ENCODE measurements at places on chromosomes 5 and 9. TPM values are rescaled to one million over a fixed set of nuclear protein-coding genes. Genes with fewer than 3 reads are reported as not detected.

- DNase-seq, result no peak
These were observed 74.3 kb downstream of the GRAMD2B start for GRCh38 chr5:126497506-126497905.

Gene RAI14
- total RNA-seq, result 9.0 TPM

Gene ARAP3
- total RNA-seq, result 4.1 TPM

- no peak for DNase-seq
These were observed 77.5 kb upstream of the RARS1 start for GRCh38 chr5:168408561-168409305.

DNA sequence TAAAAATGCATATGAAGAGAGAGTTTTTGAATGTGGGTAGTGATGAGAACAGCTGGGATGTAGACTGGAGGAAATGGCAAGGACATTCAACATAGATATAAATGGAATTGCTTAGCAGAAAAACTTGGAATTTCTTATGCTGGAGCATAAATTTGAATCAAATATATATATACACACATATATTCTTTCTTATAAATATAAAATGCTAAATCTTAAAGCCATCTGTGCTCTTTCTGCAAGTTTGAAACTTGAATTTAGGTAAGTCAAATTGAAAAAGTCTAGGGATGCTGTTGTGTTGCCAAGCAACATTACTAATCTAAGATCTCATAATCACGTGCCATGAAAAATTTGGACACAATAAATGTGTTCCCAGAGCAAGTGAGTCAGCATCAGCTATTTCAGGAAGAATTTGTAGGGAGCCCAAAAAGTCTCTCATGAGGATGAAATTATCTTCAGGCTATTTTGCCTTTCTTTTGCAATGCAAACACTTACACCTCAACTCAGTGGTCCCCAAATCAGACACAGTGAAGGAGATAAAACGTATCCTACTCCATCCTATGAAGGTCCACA, 58.4 kb upstream of the ALDH1A1 start:
- DNase-seq, result no peak

Gene IL31RA
- total RNA-seq, result not detected

Gene STX17
- 27.4 TPM for total RNA-seq

DNA sequence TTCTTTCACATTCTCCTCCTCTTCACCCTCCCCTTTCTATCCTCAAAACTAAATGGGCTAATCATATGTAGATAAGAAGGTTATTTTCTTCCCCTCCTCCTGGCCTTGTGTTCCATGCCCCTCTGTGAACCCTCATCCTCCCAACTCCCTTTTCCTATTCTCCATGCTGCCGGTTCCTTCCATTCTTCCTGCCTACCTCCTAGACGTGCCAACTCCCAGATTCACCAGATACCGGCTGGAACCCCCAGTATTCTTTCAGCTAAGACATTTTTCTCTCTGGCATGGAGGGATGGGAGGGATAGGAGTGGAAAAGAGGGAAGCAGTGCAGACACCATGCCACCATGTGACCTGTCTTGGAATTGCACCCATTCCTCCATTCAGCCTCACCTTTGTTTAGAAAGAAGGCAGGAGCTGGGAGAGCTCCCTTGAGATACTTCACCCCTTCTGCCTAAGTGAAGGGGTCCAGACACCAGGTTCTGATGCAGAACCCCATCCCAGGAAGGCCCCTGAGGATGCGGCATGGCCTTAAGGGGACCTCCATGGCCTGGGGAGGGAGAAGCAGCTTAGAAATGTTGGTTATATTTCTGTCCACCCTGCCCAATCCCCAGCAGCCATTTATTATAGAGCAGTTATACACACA, 4.8 kb downstream of the DNAJB5 start:
- DNase-seq, result no peak

DNA sequence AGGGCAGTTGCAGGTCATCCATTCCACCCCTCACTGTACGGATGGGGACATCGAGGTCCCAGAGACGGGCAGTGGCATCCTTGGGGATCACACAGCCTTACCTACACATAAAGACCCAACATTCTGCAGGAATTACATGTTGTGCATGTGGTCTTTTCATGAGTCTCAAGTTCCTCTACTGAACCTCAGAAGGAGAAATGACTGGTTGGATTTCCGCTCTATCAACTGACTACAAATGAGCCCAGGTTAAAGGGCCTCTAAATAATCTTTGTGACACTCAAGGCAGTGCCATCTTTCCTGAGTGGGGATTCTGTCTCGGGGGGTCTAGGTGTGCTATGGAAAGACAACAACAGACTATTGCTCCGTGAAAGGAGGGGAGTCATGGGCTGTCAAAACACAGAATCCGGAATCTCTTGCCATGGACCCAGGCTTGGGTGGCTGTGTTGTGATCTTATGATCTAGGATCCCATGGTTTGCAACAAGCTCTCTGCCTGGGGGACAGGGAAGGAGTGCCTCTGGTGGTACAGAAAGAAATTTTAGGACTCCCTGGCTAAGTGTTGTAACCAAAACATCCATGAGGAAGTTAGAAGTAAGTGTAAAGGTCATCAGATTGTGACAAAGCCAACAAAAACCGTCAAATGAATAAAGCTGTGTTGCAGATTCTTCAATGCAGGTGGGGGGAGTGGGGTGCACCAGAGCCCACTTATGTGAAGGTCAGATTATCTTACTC, 1.9 kb upstream of the SLC31A2 start:
- no peak for DNase-seq

DNA sequence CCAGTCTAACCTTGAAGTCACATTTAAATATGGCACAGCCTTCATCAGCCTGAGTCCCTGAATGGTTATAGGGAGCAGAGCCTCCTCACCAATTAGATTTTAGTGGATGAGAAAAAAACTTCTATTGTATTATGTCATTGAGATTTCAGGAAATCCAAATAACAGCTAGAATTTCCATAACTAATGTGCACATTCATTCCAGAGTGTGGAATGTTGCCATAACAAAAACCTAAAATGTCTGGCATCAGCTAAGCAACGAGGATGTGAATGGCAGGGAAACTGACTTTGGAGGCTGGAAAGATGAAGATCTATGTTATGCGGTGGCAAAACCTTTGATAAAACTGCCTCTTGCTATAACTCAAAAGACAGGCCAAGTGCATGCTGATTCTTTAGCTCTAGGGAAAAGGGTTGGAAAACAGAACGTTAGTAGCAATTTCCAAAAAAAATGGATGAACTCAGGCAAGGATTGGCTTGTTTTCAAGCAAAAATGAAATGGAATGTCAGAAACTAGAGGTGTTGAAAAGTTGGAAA, 91.3 kb upstream of the NFIB start:
- no peak for DNase-seq

Gene CRHBP
- total RNA-seq, result not detected

Gene AHRR
- total RNA-seq, result 26.6 TPM

- no peak for DNase-seq
These were observed 112.4 kb upstream of the ACOT12 start for GRCh38 chr5:81506378-81506777.

DNA sequence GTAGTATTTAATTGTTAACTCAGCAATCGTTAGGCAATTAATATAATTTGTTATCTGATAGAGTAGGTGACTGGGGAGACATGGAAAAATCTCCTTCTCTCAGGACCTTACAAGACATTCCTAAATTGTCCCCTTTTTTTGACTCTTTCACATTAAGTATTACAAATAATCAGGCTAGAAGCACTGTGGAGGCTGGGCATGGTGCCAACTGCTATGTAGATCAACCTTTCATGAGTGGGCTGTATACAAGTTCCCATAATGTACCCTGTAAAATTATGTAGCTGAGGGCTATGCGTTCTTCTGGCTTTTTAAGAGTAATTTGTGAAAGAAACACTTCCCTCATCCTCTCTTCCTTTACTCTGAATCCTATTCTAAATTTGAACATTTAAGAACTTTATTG, 140.2 kb downstream of the NFIB start:
- DNase-seq, result no peak

- no peak for DNase-seq
These were observed 21.7 kb downstream of the ALG2 start for GRCh38 chr9:99199938-99200539.

Gene GRPEL2
- 56.4 TPM for total RNA-seq

DNA sequence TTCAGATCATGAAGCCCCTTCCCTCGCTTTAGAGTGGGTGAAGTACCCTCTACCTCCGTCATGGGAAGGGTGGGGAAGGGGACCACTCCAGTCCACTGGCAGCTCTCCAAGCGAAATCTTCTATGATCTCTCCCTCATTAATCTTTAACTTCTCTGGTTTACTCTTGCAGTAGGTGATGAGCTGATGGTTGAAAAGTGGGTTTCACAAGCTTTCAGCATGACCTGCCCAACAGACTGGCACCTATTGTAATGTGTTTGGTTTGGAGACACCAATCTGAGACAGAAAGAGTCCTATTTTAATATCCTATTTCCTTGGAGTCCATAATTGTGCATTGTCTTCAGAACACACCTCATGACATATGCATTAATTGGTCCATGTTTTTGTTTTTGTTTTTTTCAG, 70.8 kb upstream of the TGFBR1 start:
- DNase-seq, result no peak

- DNase-seq, result peak; percentile 66
These were observed 21.7 kb upstream of the NSD1 start for GRCh38 chr5:177111720-177112394.

DNA sequence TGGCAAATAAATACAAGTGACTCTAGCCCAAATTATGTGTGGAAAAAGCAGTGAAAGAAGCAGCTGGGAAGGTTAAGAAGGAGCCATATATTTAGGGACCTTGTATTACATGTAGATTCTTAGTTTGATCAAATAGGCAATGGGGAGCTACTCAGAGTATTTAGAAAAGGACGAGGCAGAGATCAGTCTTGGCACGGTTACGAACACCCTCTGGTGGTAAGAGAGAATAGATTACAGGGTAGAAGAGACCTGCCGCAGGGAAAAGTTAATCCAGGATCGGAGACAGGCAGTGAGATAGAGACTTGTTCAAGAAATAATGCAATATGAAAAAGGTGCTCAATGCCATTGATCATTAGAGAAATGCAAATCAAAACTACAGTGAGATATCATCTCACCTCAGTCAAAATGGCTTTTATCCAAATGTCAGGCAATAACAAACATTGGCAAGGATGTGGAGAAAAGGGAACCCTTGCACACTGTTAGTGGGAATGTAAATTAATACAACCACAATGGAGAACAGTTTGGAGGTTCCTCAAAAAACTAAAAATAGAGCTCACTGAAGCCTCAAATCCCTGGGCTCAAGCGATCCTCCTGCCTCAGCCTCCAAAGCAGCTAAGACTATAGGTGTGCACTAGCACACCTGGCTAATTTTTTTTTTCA, 12.0 kb downstream of the INIP start:
- no peak for DNase-seq

GRCh38 chr5:95723632-95724369, 7.3 kb upstream of the RHOBTB3 start:
- DNase-seq, result no peak

- no peak for DNase-seq
These were observed 4.4 kb downstream of the ST8SIA4 start for GRCh38 chr5:100898504-100899346.

Data from activated naive CD8-positive, alpha-beta T cell treated with anti-CD3 and anti-CD28 coated beads for 36 hours (primary cell).